CD4-positive, alpha-beta T cell treated with Interleukin-12 subunit alpha and Interleukin-12 subunit beta, for 1 hour (primary cell): ENCODE measurements at places on chromosomes 13 and 19.
A peak's percentile ranks its signal among the peaks of the same experiment; 100 is the strongest.

GRCh38 chr13:98994896-98995295 lies 17.0 kb upstream of the DOCK9 start:
- peak; percentile 56 for DNase-seq

DNA sequence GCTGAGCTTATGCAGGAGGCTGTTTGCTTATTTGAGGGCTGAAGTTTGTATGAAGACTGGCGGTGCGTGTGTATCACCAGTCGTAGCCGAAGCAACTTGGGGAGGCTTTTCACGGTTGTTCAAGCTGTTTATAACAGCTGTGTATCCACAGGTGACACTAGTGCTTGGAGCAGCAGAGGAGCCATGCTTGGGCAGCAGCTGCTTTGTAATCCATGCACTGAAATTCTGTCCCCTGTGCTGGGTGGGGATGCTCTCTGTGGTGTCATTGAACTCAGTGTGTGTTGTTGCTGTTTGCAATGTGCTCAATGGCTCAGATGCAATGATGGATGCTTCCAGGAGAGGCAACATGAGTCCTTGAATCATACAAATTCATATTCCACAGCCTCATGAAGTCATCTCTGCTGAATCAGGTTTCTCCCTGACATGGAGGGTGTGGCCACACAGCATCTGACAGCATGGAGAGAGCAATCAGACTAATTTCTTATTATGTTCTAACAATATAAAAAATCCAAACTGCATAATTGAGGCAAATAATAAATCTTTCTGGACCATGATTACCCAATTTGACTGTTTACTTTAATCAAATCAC lies 18.8 kb upstream of the GTF3A start:
- no peak for DNase-seq

- DNase-seq = no peak
Measured at GRCh38 chr13:29893438-29893837, 43.0 kb upstream of the UBL3 start.

DNA sequence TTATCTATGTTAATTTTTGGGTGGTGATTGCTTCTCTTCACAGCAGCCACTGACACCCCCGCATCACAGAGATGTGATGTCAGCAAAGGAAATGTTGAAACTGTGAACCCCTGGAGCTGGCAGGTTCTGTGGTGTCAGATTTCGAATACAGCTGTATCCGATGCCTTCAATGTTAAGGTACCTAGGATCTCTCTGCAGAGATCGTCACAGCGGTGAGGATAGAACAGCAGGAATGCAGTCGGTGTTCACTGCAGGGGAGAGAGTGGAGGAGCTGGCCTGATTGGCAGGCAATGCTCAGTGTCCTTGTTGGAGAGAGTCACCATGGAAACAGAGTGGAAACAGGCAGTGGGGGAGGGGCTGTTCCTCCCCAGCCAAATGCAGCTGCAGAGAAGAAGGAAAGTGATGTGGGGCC lies 79.5 kb upstream of the ZNF835 start:
- DNase-seq = no peak

DNA sequence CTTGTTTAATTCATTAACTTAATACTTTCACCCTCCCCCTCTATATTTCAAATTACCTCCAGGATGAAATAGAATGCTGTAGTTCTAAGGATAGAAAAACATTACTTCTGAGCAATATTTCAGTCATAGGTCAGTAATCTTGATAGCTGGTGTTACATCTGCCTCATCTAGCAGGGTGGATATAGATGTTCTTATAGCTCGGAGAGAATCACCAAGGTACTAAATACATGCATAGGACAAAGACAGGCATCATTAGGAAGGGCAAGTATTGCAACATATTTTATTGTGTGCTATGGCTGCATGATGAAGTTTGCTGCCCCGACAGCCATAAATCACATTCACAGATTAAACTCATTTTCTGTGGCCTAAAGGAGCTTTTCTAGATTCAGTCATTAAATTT lies 601.0 kb downstream of the FGF9 start:
- DNase-seq = no peak

DNA sequence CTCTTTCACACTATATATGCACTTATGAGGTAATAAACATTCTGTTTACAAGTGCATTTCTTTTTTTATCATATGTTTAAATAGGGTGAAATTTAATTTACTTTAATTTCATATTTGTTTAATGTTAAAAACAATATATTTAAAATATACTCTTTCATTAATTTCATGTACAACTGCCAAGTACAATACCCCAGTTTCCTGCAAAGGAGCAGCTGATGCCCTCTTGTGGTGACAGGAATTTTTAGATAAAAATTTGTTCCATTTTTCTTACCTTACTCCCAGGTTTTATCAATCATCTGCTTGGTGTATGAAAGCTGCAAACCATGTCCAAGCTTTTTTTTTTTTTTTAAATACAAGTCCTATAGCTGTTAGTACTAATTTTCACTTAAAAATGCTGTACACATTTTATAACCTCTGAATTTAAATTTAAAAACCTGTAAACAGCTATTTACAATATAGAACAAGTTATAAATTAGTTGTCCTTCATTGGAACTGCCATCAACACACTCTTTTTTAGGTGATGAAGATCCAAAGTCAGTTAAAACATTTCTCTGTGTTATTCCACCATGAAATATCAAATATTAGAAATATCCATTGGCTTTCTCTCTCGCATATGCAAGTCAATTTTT lies 4.9 kb downstream of the PCDH20 start:
- no peak for DNase-seq

DNA sequence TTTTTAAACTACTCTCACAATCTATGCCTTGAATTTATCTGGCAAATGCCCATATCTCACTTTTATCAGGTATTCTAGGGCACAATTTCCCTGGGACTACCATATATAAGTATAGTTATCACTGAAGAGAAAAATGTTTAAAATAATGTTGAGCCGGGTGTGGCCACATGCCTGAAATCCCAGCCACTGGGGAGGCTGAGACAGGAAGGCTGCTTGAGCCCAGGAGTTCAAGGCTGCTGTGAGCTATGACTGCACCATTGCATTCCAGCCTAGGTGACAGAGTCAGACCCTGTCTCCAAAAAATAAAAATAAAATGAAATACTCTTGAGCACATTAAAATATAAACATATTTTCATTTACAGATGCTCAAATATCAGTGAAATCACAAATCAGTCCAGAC lies 4.1 kb downstream of the KATNAL1 start:
- DNase-seq = no peak

DNA sequence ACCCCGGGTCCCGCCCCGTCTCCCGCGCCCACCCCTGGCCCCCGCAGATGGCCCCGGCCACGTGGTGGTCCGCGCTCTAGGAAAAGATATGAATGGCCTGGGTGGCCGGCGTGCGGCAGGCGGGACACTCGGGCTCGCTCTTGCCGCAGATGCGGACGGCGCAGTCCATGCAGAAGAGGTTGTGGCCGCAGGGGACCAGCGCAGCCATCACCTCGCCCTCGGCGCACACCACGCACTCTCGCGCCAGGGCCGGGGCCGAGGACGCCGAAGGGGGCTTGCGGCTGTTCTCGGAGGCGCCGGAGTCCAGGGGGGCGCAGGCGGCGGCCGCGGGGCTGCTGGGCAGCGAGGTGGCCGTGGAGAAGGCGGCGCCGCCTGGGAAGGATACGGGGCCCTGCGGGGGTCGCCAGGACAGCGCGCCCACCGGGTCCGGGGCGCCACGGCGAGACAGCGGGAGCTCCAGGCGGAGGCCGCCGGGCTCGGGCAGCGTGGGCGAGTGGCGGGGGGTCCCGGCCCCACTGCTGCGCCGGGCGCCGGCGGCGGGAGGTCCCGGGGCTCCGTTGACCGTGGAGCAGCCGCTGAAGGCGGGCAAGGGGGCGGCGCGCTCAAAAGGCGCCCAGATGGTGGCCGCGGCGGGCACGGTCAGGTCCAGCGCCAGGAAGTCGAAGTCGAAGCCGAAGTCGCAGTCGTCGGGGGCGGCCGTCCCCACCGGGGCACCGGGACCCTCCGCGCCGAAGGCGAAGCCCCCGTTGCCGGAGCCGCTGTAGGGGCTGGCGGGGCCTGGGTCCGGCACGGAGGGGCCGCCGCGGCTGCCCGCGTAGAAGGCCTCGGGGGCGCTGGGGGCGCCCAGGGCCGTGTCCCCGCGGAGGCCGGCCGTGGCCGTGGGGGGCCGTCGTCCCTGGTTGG lies 12.4 kb downstream of the MEX3D start:
- DNase-seq = no peak

GRCh38 chr19:2329501-2329916 lies 1.0 kb downstream of the SPPL2B start:
- DNase-seq = no peak

DNA sequence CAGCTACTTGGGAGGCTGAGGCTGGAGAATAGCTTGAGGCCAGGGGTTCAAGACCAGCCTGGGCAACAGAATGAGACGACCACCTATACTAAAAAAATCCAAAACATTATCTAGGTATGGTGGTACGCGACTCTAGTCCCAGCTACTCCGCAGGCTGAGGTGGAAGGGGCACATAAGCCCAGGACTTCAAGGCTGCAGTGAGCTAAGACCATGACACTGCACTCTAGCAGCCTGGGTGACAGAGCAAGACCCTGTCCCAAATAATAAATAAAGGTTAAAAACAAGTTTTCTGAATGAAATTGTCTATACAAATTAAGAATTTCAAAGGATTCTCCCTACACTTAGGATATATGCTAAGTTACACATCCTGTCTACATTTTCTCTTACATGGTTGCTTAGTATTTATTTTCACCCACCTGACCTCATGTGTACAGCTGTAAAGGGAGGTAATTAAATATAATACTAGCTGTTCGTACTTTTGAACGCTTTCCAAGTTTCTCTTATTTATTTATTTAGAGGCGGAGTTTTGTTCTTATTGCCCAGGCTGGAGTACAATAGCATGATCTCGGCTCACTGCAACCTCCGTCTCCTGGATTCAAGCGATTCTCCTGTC lies 1.6 kb downstream of the SLC25A30 start:
- no peak for DNase-seq

- no peak for DNase-seq
Measured at GRCh38 chr13:34419025-34419424, 523.0 kb upstream of the NBEA start.

DNA sequence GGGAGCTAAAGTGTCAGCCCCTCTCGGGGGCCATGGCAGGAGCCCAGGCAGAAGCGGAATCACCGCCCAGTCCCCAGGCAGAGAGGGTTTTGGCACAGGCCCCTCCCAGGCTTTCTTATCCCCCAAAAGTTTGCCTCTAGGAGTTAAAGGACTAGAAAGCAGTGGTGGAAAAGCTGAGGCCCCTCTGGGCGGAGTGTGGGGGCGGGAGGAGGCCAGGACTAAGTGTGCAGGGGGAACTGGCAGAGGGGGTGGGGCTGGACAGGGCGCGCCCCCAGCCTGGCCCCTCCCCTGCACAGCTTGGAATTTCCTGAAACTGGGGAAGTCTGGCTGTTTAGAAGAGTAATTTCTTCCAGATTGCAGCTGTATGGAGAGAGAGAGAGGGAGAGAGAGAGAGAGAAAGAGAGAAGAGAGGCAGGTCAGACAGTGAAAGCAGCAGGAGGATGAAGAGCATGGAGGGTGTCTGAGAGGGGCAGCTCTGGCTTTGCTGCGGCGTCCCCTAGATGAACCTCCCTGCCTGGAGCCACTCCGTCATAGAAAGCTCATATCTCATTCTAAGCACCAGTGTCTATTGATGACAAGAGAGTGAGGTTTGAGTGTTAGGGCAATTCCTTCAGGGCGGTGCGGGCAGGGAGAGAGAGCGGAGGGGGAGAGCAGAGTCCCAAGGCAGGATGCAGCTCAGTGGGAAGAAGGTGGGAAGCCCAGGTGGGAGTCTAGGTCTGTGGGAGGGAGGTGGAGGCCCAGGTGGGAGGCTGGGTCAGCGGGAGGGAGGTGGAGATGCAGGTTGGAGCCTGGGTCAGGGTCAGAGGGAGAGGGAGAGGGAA lies at the start of gene CDC42EP5:
Gene CDC42EP5 (minus strand): TSS at position 226 of the 821 bp plus-strand sequence. CDS start 7,749 bp downstream, outside the sequence.
- DNase-seq = no peak

- DNase-seq = no peak
Measured at GRCh38 chr19:17158584-17158983, 56.6 kb upstream of the USE1 start.

DNA sequence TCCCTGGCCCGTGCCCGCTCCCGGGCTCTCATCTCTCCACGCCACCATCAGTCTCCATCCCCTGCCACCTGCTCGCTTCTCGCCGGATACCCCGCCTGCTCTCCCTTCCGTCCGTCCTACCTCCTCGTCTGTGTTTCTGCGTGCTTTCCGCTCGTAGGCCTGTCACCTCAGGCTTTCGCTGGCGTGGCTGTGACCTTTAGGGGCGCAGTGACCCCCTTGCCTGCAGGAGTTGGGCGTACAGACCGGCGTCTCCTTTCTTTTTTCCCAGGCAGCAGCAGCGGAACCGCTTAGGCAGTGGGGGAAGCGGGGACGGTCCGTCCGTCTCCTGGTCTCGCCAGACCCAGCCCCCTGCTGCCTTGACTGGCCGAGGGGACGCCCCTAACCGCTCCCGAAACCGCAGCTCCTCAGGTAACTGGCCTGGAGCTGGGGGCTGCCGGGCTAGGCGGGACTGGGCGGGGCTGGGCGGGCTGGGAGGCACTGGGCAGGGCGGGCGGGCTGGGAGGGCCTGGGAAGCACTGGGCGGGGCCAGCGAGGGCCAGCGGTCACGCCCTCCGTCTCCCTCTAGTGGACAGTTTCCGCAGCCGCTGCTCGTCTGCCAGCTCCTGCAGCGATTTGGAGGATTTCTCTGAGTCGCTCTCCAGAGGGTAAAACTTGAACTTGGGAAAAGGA lies 6.3 kb downstream of the PGLYRP1 start:
- DNase-seq = peak; percentile 86

DNA sequence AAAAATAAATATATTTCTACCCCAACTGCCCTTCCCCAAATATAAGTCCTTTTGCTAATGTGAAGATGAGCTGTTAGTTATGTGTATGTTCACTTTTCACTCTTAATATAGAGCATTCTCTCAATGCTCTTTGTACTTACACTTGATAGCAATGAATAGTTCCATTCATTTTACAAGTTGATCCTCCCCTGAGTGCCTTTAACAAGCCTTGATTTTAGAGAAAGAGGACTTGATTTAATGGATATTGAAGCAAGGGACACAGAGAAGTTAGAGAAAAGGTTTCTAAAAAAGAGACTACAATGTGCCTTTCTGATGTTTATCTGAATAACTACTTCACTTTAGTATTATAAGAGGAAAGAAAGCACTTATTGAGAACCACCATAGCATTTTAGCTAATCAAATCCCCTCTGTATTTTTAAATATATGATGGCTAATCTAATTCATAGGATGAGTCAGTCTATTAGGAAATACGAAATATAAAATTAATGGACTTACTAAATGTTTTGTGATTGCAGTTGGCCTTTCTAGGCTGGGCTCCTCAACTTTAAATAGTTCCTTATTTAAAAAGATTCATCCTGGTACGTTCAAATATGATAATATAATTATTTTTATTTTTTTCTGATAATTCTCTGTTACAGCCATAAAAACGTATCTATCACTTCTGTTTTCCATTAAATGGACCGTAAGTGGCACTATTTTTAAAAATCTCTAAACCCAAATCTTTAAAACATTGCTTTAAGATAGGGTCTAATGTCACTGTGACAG lies 1097.8 kb upstream of the SLC10A2 start:
- DNase-seq = no peak

DNA sequence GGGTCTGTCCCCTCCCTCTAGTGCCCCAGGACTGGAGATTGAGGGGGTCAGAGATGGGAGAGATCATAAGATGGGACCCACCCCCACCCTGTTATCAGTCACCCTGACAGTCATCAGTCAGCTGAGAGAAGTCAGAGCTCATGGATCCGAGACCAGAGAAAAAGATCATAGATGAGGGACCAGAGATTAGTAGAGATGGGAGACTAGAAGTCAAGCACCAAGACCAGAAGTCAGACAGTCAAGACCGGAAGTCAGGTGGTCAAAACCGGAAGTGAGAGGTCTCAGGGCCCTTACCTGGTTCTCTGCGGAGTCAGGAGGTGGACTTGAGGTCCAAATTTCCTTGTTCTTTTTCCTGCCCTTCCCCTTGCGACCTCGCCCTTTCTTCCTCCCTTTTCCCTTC lies 7.0 kb downstream of the COL5A3 start:
- no peak for DNase-seq

GRCh38 chr13:46552889-46553520 lies at the start of gene LRCH1:
TSS of gene LRCH1 (plus strand) at chr13:46553170. CDS start at chr13:46553397, 227 bp downstream.
- peak; percentile 89 for DNase-seq
